ENCODE measurements at places on chromosomes 3 and 15.

DNA sequence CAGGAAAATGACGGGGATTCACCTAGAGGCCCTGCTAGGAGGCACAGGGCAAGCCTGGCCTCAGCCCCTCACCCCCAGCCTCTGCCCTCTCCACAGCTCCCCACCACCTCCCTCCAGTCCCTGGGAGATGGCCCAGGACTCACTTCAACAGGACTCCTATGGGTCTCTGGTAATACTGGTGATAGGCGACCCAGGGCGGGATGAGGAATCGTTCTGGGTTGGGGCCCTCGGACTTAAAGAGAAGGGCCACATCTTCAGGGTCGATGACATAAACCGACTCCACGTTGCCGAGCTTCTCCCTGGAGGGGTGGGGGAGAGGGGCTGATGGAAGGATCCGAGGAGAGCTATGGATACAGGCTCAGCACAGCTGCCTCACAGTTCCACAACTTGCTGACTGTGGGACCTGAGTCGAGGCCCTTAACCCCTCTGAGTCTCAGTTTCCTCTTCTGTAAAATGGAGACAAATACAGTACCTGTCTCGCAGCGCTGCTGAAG is 19.6 kb downstream of the CYP11A1 start:
- DNase-seq = no peak

DNA sequence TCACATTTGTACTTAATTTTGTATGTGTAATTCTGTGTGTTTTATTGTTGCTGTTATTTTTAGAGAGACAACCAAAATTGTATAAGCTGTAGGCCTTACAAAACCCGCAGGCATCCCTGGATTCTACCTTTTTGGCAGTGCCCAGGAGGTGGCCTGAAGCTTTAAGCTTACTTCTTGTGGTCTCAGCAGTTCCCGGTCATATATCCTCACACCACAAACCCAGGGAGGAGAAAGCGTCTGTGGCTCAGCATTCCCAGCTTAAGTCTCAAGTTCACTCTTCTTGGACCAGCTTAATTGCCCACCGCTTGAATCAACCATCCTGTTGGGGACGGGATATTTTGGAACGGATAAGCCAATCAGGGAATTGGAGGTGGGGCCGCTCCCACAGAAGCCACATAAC is 36.7 kb downstream of the C2CD4A start:
- DNase-seq = no peak

- peak; percentile 15 for DNase-seq
Measured at GRCh38 chr3:187979564-187979963, 174.4 kb upstream of the LPP start.

GRCh38 chr3:141391991-141392316 is 23.6 kb downstream of the ZBTB38 start:
- DNase-seq = no peak

- DNase-seq = peak; percentile 97
Measured at GRCh38 chr3:131361464-131362421, 19.8 kb upstream of the NUDT16 start.

GRCh38 chr3:128786434-128787020 is 60.5 kb downstream of the RAB7A start:
- DNase-seq = no peak

DNA sequence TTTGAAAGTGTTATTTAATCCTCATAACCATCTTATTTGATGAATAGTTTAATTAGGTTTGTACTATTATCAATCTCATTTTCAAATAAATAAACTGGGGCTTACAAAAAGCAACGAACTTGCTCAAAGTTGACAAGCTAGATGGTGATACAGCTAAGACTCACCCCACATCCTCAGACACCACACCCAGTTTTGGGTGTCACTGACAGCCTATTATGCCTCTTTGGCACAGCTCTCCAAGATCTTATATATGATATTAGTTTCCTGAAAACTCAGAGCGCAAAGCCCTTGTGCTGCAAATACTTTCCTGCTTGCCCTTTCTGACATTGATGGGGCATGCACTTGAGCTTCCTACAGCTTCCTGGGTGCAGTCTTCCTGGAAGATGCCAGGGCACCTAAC is 223.4 kb upstream of the GADL1 start:
- no peak for DNase-seq

- DNase-seq = no peak
Measured at GRCh38 chr3:16425398-16426028, 88.0 kb downstream of the RFTN1 start.

GRCh38 chr3:184771301-184772127 is 40.5 kb upstream of the VPS8 start:
- DNase-seq = no peak

GRCh38 chr3:4849739-4850138 is 129.5 kb upstream of the BHLHE40 start:
- no peak for DNase-seq

DNA sequence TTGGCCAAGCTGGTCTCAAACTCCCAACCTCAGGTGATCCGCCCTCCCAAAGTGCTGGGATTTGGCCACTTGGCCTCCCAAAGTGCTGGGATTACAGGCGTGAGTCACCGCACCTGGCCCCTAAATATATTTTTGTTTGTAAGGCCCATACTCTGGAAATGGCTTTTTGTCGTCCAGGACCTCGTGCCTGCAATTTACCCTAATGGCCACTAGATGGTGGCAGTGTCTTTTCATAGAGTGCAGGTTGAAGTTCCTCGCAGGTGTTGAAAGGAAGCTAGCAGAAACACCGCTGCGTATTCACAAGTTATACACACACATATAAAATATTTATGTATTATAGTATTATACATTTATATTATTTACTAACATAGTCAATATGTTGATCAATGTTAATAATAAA is 97.2 kb downstream of the LRTM1 start:
- DNase-seq = no peak

- DNase-seq = no peak
Measured at GRCh38 chr3:131218196-131218595, 163.4 kb upstream of the NUDT16 start.

GRCh38 chr3:190492129-190492528 is 21.8 kb upstream of the IL1RAP start:
- no peak for DNase-seq

GRCh38 chr3:189512039-189512438 is 119.2 kb upstream of the TP63 start:
- no peak for DNase-seq

DNA sequence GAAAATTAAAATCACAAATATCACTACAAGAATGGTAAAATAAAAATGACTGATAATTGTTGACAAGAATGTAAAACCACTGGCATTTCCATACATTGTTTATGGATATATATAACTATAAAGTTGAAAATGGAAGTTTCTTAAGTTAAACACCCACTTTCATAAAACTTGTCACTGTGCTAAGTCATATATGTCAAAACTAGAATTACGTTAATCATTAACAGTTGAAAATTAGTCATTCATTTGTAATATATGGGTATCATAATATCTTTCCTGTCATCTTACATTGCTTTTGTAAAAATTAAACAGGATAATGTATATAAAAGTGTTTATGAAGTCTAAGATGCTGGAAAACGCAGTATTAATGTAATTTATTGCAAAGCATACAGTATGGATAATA is 1398.6 kb upstream of the ALCAM start:
- DNase-seq = no peak

- no peak for DNase-seq
Measured at GRCh38 chr3:175247629-175248028, 388.5 kb downstream of the NAALADL2 start.

- DNase-seq = no peak
Measured at GRCh38 chr15:57651445-57651844, 55.1 kb upstream of the POLR2M start.

DNA sequence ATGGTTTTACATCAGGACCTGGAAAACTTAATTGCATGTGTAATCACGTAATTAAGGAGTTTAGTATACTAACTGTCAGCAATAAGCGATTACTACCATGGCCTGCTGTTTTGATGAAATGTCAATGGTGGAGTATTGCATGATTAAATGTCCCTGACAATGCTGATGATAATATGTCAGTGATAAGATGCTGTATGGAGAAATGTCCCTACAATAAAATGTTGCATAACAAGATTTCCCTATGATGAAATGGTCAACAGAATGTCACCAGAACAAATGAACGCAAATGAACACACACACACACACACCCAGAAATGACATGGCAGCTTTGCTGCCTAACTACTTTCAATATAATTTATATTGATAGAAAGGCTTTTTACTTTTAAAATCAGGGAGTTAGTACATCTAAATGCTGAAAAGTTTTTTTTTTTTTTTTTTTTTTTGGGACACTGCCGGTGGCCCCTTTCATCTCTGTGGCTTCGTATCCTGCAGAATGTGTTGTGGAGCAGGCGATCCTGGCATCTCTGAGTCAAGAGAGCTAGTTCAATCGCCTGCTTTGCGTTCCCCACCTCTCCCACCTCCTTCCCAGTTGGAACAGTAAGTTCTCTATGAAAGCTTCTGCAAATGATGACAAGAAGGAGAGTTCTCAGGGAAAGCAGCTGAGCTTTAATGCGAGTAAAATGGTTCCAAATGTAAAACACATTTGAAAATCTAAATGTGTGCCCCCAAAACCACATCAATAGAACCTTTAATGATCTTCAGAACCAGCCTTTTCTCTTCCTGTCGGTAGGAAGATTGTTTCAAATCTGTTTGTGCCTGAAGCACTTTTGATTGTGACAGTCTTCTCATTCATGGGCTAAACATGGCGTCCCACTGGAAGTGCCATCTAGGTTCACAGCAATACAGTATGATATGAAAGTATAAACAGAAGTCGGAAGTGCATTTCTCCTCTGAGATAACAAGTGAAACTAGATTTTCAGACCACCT is 170.1 kb upstream of the GBE1 start:
- DNase-seq = no peak

DNA sequence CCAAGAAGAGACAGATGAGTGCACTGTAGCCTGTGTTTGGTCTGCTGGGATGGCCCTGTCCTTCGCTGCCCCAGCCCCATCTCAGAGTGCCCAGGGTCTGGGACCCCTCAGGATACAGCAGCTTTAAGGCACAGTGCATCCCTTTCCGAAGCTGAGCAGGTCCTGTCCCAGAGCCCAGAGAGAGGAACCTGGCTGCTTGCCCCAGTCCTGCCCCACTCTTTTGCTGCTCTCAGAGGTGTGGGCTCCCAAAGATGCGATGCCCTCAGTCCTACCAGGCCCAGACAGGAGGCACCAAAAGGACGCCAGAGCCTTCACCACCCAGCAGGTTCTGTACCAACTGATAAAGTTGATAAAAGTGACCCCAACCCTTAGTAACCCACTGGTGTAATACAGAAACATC is 8.2 kb downstream of the PLCD1 start:
- no peak for DNase-seq

DNA sequence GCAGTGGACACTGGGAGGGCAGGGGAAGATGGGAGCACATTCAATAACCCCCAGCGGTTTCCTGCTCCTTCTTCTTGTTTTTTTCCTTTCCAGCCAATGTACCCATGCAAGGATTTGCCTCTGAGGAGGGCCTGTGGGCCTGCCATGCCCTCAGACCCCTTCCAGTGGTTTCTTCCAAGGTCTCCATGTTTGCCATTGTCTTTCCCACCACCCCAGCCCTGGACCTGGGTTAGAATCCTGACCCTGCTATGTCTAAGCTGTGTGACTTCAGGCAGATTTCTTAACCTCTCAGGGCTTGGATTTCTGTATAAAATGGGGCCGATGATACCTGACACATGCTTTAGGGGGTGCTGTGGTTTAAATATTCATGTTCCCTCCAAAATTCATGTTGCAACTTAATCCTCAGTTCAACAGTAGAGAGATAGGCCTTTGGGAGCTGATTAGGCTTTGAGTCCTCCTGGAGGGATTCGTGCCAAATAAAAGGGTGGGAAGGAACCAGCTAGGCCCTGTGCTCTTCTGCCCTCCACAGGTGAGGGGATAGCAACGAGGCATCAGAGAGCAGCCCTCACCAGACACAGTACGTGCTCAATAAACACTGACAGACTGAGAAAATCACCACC is 46.3 kb upstream of the FLNB start:
- DNase-seq = no peak

GRCh38 chr3:165133188-165133899 is 55.0 kb upstream of the SI start:
- DNase-seq = no peak

DNA sequence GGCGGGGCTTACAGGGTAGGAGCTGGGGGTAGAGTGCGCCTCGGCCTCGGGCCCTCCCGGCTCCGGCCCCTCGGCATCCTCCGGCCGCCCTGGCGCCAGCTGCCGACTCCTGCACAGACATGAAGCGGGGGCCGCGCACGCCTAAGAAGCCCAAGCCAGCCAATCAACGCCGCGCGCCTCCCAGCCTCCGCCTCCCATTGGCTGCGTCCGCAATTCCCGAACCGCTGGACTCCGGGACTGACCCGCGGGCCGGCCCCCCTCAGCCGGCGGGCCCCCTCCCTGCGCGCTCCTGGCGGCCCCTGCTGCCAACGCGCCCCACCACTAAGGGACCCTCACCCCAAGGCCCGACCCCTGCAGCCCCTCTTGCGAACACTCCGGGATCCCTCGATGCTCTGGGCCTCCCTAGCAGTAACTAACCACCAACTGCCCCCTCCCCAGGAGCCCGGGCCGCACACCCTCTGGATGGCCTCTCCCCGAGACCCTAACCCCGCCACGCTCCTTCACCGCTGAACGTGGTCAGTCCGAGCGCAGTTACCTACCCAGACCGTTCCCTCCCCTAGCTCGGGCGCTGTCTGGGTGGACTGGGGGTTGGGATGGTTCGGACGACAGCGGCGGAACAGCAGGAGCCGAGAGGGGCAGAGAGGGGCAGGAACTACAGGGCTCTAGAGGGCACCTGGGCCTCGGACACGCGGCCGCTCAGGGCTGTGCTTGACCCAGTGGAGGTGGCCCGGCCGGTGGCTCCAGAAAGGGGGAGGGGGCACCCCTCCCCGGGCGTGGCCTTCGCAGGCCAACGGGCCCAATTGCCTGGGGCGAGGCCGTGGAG is 5.0 kb downstream of the GATA2 start:
- peak; percentile 64 for DNase-seq

- no peak for DNase-seq
Measured at GRCh38 chr3:161682715-161683114, 186.1 kb downstream of the OTOL1 start.

DNA sequence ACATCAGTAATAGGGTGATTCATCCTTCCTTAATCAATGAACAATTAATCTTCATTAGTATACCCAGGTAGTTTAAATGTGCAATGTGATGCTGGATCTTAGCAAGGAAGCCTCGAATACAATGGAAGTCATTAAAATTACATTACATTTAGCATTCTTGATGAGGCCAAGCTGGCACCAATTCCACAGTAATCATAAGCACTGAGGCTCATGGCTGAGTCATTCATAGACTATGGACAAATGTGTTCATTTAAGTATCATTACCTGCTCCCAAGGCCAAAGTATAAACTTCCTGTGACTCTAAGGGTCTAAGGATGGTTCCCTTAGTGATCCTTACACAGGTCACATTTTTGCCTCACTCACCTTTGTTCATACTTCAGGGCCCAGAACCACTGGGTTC is 266.4 kb upstream of the CDIN1 start:
- no peak for DNase-seq

- DNase-seq = no peak
Measured at GRCh38 chr3:97350971-97351370, 413.6 kb upstream of the ARL6 start.

GRCh38 chr3:172317984-172318383 is 130.3 kb downstream of the GHSR start:
- peak; percentile 63 for DNase-seq
